ENCODE measurements at places on chromosomes 3 and 15.
A peak's percentile ranks its signal among the peaks of the same experiment; 100 is the strongest.

DNA sequence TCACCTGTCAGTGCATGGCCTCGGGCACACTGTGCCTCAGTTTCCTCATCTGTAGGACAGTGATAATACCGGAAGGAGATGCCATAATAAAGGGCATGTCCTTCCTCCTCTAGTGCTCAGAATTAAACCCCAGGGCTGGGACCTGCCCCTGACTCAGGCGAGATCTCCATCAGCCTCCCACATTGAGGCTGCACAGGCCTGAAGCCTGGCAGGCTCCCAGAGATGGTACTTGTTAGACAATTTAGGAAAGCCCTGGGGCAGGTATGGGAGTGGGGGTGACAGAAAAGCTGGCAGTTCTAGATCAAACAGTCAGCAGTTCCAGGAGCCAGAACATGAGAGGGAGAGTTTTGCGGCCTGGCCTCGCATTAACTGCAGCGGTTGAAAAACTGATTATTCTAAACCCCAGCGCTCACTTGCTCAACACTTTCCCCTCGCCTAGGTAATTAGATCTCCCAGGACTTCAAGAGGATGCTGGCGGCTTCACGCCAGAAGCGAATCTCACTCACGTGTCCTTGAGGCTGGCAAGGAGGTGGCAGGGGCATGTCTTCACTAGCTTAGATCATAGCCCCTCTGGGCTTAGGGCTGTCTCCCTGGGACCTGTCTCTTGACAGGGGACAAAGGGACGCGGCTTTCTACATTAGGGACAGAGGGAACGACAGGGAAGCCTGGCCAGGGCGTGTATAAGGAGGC is 73.1 kb downstream of the ATP2B2 start:
- DNase-seq = no peak

DNA sequence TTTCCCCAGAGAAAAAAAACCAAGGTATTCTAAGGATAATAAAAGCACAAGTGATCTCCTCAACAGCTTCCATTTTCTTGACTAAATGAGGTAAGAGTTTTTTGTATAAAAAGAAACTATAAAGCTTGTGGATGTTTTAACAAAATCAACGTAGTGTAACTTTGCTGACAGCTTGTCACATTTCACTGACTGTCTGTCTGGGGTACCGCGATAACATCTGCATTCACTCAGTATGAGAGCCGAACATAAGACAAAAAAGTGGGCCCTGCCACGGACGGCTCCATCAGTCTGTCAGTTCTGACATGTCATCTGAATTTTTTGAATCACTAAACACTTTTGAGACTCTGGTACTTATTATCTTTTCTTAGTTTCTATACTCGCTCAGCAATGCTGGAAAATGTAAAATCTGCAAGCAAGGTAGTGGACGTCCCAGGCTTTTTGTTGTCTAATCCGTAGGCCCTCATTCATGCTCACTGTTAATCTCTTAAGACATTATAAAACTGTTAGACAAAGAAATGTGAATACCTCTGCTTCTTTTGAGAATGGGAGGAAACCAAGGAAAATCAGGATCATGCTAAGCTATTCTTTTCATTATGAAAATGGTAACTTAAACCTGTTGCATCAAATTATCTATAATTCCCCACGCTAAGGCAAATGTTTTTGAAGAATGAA is 307.1 kb downstream of the MECOM start:
- no peak for DNase-seq

DNA sequence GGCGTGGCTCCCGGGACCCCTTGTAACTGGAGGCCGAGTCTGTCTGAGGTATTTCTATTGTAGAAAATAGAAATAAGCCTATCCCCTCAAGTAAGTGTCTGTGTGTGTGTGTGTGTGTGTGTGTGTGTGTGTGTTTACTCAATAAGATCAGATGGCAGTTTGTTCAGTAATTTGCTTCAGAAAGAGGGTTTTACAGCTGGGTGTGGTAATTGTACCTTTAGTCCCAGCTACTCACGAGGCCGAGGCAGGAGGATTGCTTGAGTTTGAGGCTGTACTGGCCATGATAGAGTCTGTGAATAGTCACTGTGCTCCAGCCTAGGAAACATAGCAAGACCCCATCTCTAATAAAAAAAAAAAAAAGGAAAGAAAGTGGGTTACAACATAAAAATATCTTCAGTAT is 8.7 kb downstream of the SPINT1 start:
- no peak for DNase-seq

DNA sequence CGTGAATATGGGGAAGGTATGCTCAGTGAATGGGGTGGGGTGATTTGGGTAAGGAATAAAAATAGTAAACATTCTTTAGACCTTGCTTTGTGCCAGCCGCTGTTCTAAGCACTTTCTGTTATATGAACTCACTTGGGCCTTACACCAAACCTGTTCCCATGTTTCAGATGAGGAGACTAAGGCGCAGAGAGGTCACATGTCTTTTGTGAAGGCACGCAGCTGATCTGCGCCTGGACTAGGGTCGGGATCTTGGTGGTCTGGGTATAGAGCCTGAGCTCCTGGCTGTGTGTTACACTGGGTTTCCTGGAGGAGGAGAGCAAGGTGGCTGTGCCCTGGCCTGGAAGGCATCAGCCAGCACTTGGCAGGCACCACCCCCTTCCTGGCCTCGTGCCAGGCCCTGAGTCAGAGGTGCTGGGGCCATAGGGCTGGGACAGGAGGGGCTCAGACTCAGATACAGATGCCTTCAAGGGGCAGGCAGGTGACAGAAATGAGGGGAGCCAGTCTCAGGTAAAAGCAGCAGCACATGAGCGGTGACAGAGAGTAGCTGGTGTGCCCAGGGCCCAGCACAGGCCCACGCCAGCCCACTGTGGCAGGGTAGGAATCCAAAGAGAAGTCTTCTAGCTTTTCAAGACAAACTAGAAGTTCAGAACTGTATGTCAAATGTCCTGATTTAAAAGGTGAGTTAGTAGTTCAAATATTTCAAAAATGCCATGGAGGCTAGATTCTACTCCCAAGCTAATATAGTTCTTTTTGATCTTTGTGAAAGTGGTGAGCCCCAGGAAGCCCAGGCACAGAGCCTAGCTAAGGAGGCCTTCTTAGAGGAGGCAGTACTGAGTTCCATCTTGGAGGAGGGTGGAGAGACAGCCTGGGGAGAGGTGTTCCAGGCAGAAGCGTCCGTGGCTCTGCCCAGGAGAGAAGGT is 83.1 kb downstream of the DNAJB8 start:
- DNase-seq = peak; percentile 37

- DNase-seq = no peak
Observed at GRCh38 chr3:55159711-55160110, 231.9 kb upstream of the LRTM1 start.

DNA sequence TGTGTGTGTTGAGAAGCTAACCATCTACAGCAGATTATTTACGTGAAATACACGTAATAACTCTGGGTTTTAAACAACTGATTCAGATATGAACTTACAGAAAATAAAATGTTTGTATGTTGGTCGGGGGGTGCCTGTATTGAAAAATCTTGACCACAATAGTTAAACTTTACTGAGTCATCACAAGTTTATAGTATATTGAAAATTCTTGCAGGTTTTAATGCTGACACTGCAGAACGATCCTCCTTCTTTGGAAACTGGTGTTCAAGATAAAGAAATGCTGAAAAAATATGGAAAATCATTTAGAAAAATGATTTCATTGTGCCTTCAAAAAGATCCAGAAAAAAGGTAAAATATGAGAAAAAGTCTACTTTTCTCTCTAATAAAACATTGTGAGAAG is 41.3 kb upstream of the SLC22A13 start:
- no peak for DNase-seq

GRCh38 chr15:77023576-77024272 is 28.8 kb downstream of the PSTPIP1 start:
- DNase-seq = no peak

DNA sequence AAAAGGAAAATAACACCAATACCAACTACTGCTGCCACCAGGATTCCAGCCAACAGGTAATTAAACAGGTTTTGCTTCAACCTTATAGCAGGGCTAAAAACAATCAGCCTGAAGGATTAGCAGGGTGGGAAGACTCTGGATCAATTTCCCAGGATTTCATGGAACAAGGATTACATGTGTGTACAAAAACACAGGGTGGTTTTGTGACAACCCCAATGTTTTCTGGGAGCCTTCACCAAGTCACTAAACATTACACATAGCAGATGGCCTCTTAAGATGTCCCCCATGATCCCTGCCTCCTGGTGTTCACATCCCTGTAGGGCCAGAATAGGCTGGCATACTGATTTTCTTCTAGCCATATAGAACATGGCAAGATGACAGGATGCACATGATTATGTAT is 42.8 kb upstream of the ARHGEF3 start:
- no peak for DNase-seq

DNA sequence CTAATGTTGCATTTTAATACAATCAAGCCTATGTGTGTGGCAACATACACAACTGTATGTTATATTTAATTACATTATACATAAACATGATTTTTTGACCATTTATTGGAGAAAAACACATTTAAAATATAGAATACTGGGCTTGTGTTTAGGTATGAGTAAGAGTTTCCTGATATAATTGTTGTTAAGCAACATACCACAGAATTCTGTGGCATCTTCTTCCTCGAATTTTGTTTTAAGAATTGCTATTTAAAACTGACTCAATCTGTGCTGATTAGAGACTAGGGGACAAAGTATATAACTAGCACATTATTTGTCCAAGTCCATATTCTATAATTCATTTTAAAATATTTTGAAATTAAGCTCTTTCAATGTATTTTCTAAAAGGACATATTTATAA is 376.8 kb upstream of the THBS1 start:
- no peak for DNase-seq

DNA sequence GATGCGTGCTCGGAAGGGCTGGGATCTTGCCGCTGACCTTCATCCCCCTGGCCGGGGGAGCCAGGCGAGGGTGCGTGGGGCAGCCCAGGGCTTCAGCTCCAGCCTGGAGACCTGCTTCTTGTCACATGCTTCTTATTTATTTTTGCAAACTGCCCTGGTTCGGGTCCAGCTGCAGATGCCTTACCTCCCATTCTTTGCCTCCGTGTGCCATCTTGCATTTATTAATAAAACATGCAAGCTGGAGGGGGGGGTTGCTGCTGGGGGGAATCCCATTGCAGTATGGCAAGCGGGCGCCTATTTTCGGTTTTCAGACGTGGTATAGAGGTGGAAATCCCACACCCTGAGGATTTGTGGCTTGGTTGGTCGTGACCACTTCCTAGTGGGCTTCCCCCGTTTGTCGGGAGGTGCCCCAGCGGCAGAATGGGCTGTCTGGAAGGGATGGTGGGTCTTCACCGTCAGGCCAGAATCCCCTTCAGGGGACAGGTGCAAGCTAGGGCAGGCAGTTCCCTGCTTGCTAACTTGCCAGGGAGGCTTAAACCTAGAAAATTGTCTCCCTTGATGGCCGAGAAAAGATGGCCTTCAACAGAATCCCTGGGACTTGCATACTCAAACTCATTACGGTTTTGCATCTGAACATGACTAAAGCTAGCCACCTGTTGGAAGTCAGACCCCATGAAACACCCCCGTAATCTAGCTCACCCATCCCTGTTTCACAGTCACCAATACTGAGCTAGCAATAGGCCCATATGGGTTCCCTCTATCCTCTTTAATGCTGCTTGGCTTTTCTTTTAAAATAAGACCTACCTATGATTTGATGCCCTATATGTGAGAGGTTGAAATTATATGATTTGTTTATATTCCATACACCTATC is 569 bp downstream of the TMEM266 start:
- no peak for DNase-seq

DNA sequence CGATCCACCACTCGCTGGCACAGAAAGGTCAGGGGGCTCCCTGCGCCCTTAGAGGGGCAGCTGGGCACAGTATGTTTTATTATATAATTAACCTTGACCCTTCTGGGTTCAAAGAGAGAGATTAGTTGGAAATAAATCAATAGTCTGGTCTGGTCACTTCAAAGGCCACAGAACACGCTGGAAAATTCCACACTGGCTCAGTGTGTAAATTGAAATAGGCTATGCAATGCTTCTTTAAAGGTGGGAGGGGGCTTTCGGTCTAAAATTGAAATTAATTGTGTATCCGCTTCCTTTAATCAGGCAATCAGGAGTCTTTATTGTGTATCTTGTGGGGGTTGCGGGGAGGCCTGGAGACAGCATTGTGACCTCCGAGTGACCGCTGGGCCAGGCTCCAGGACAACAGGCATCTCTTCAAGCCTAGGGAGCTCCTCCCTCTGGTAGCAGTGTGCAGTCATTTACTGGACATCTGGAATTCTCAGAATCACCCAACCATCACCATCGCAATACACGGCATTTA is 8.0 kb downstream of the RNU5B-1 start:
- no peak for DNase-seq

GRCh38 chr15:25728816-25729215 is 134.3 kb downstream of the ATP10A start:
- no peak for DNase-seq

DNA sequence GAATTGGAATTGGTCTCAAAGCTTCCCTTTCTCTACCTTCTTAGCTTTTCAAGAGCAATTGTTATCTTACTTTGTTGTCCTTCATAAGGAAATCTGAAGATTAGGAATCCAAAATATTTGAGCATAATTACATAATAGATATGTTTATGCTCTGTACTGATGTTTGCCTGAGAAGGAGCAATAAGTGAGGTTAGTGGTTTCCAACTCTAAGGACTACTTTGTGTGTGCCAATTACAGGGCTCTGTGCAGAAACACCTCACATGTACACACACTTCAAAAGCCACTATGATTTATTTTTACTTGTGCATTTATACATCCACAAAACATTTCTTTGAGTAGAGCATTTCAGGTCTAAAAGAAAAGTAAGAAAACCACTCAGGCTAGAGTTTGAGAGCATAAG is 49.9 kb downstream of the MME start:
- no peak for DNase-seq

DNA sequence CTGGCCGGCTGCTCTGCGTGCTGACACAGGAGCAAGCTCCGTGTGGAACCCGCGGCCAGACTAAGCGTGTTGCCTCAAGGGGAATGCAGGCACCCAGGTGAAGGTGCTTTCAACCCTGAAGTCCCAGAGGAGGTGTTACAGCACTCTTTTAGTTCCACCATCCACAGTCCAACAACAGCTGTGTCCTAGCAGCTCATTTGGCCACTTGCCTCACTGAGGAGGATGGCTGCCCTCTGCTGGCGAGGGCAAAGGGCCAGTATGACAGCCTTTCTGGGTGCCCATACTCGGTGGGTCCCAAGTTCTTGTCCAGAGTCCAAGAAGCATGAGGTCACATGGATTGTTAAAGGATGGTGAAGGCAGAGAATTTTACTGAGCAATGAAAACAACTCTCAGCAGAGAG is 87.8 kb downstream of the C3orf85 start:
- no peak for DNase-seq

GRCh38 chr15:69472046-69472445 is 19.4 kb downstream of the RPLP1 start:
- no peak for DNase-seq

DNA sequence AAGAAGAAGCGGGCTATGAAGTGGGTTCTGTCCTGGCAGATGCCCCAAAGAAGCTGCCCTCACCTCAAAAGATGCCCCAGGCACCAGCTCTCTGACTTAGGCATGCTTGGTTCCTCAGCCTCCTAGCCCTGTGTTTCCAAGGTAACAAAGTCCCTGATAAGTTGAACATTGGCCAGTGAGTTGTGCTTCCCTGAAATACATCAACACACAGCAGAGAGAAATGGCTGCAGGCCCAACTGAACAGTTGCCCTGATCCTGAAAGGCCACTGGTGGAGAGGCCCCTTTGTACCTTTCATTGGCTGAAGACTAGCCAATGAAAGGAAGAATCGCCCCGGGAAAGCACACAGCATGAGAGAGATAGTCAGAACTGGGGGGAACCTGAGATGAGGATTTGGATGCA is 169.9 kb upstream of the CTNNB1 start:
- DNase-seq = no peak

Data from GDM1 (cell line).